Muscle of leg (tissue), 16 donors: ENCODE measurements at places on chromosomes 3 and 15.

- peak; percentile 20 for DNase-seq
Observed at GRCh38 chr15:75725006-75725718, 12.5 kb upstream of the CSPG4 start.

DNA sequence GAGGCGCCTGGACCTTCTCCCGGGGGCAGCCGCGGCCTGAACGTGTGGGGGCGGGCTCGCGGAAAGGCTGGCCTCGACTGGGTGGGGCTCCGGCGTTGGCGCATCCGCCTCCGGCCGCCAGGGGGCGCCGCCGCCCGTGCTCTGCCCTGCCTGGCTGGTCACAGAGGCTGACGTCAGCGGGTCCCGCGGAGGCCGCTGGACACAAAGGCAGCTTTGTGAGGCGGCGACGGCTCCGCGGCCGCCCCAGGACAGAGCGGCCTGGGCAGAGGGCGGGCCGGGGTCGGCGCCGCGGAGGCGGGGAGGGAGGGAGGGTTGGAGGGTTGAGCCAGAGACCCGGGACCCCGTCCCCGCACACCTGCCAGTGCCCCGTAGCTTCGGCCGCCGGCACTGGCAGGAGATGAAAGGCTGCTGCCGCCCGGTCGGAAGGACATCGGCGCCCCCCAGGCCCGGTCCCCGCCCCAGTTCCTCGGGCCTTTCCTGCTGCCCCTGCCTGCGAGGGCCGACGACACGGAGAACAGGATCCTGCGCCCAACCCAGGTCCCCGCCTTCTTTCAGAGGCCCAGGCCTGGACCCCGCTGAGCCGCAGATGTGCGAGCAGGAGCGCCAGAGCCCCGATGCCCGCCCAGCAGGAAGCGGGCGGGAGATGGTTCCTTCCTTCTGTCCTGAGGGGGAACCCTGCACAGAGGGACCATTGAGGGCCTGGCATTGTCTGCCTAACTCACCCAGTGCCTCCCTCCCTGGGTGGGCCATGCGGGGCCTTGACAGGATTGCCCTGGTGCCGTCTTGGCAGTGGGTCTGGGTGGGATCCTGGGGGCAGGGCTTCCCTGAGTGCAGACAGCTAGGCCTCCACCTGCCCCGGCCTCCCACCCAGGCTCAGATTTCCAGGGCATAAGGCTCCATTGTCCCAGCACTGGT, 8.7 kb upstream of the SEMA3B start:
- DNase-seq, result peak; percentile 97

DNA sequence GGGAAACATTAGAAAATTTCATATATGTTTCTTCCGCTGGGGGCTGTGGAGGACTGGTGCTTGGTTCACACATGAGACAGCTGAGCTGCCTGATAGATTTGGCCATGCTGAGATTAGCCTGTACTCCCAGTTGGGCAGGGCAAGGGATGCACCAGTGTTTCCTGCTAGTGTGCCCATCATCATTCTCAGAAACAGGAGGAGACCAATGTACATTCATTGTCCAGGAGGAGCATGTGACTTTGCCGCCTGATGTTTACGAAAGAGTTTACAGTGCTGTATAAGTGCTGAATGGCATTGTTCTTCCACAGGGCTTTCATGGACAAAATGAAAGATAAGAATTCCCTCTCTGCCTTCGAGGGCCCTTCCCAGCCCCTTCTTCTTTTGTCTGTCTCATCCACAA, 311.1 kb upstream of the THBS1 start:
- no peak for DNase-seq

GRCh38 chr15:53511175-53511574, 248.3 kb downstream of the WDR72 start:
- DNase-seq, result no peak
